CD4-positive, alpha-beta memory T cell (primary cell): ENCODE measurements at places on chromosomes 6 and 20.

DNA sequence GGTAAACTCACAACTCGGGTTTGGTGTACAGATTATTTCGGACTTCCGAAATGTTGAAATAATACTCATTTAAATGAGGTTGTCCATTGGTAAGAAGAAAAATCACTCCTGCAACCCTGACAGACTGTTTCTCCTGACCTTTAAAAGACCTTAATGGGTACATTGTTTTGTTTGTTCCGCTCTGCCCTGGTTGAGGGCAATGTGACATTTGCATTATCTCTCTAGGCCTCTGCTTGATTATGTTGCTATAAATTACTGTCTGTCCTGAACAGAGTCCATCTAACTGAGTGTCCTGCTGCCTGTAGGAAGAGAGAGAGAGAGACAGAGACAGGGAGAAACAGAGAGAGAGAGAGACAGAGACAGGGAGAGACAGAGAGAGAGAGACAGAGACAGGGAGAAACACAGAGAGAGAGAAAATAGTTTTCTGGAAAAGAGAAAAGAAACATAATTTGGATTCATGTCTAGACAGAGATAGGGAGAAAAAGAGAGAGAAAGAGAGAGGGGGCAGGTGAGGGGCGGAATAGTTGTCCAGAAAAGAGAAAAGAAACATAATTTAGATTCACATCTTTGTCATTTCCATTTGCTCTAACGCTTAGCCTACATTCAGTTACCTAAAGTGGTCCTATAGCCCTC, 83.2 kb downstream of the SHLD1 start:
- DNase-seq: no peak

- peak; percentile 70 for DNase-seq
Observed at GRCh38 chr6:15244620-15245360, 1.1 kb upstream of the JARID2 start.

GRCh38 chr6:157253017-157253416, 70.3 kb downstream of the TMEM242 start:
- DNase-seq: no peak

DNA sequence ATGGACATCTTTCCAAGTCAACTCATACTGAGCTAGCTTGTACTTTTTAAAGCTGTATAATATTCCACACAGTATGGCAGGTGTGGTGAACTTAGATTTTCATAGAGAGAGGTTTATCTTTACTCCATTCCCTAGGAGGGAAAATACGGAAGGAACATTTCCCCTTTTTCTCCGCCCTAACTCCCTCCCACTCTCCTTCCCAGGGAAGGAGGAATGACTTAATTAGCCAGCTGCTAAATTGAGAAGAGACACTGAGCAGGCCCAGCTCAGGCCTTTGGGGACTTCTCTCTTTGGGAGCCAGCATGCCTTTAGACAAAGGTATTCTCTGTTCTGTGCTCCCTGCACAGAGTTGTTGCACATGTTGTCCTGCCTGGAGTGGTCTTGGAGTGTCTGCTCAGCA, 46.1 kb downstream of the MBOAT1 start:
- no peak for DNase-seq

GRCh38 chr6:55774286-55775028, 100.9 kb downstream of the BMP5 start:
- no peak for DNase-seq

DNA sequence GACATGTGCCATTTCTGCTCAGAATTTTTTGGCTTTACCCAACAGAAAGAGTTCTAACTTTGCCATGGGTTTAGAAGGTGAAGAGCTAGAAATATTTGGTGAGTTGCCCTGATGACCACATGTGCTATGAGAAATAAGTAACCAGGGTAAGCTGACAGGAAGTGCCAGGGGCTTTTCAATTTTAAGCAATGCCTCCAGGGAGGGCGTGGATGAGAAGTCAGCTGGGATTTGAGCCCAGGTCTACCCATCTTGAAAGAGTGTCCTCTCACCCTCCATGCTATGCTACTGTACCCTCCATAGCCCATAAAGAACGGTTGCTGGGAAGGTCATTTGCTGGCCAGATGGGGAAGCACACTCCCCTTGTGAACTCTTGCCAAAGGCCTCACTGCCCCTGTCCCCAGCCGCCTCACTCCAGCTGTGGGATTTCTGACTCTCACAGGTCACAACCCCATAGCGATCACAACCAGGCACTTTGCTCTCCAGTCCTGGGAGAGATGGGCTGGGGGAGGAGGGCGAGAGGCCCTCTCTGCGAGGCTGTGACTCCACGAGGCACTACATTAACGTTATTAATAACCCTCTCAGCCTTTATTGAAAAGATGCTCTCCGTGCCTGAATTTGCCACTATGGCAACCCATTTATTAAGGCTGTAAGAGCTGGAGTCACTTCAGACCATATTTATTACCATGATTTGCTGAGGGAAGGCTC, 291.1 kb downstream of the DHX35 start:
- no peak for DNase-seq

DNA sequence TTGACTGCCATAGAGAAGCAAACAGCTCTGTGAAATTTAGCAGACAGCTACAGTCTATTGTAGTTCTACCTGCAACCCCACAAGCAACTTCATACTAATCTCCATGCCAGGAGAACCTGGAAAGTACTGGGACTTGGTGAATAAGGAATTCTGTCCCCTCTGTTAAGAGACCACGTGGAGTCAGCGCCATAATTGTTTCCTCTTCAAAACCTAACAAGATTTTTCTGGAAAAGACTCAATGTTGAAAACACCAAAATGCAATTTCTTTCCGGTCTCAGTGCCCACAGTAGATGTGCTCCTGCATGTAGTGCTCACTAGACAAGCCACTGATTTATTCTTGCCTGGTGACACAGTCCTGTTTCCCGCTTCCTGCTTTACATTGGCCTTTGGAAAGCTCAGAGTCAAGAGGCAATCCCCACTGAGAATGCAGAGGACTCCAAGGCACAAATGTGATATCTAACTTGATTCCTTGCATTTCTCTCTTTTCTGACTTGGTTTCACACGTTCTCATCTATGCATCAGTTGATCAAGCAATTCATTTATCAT, 268.3 kb downstream of the HIVEP2 start:
- DNase-seq: no peak

DNA sequence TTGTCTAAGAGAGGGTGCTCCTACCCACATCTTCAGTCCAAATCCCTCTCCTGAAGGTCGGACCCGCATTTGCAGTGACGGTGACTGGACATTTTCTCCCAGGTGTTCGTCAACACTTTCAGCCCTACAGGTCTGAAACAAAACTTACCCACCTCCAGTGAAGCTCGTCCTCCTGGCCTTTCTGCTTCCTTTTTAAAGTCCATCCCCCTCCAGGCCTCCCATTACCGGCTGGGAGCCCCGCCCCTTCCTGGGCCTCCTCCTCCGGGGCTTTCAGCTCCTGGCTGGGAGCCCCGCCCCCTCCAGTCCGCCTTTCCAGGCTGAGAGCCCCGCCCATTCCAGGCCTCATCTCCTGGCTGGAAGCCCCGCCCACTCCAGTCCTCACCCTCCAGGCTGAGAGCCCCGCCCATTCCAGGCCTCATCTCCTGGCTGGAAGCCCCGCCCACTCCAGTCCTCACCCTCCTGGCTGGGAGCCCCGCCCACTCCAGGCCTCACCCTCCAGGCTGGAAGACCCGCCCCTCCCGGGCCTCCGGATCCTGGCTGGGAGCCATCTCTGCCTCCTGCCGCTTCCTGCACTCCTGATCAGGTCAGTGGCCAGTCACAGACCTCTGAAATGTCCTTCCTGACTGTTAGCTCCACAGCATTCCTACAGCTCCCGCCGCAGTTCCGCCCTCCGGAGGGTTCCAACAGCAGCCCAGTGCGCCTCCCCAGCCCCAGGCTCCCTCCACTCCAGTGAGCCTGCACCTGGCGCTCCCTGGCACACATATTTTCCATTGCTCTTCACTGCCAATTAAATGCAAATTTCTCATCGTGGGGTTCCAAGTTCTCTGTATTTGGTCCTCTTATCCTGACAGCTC, 98.5 kb downstream of the LY86 start:
- no peak for DNase-seq
